ENCODE measurements at places on chromosomes 7 and 10.

DNA sequence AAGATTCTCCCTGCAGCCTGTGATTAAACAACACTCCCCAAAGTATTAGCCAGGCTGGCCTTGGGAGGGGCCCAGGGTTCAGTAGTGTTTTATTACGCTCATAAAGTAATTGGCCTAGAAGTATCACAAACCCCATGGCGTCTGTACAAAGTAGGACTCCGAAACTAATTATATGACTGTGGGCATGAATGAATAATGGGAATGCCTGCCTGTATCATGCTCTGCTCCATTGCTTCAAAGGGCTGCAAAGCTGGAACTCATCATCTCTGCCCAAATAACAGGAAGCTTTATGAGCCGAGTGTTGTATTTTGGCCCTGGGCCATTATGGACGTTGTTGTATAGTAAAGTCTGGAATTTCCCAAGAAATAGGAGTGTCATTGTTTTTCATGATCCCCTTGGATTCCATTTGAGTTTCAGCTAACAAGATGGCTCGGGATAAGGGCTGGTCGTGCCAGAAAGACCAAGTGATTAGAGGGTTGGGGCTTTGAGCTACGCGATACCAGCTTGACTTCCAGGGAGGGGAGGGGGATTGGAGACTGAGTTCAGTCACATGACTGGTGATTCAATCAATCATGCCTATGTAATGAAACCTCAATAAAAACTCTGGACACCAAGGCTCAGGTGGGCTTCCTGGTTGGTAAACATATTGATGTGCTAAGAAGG is 65.3 kb upstream of the NPTX2 start:
- no peak for DNase-seq

DNA sequence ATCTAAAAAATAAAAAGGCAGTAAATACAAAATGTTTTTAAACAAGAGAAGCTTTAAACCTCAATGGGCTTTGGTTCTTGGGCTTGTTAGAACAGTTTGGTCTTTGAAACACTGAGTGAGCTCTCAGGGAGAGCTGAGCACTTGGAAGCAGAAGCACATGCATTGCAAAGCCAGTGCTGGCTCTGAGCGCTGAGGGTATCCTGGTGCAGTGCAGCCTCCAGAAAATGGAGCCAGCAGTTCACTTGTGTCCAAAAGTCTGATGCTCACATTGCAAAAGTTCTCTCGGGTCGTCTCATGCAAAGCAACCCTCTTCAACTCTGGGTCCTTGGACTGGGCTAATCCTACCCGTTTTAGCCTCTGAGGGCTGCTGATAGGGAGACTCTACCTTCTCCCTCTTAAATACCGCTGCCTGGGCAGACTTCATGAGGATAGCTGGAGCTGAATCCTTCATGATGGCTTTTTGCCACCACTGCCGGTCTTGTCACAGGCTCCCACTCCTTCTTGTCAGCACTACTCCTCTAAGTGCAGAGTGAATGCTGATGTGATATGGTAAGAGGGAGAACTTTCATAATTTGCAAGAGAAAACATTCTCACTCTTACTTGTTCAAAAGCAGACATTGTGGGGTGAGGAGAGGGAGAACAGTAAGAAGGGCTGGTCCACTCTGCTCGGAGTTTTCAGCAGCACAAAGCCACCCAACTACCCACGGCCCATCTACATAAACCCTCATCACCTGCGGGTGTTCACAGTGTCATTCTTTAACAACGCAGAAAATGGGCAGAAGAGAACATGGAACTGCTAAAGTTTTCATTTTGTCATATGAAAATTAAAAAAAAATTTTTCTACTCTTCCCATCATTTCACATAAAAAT is 42.2 kb upstream of the BMPER start:
- no peak for DNase-seq

- no peak for DNase-seq
Measured at GRCh38 chr7:155531681-155532080, 14.7 kb downstream of the CNPY1 start.

DNA sequence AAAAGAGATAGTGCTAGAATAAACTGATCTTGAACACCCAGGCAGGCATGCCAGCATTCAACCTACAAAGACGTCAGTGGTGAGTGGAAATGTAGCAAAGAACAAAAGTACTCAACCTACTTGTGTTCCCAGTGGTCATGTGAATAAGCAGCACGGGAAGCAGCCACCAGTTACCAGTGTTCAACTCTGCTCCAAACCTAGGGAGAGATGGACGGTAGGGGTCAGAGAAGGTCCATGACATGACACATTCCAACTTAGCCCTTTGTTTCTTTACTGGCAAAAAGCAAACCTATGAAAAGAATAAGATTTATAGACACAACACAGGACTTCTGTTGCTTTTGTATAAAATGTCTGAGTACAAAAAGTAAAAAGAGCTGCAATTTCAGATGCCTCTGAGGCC is 511.4 kb downstream of the XPNPEP1 start:
- no peak for DNase-seq

GRCh38 chr7:3591944-3592343 is 290.9 kb downstream of the SDK1 start:
- DNase-seq = no peak

DNA sequence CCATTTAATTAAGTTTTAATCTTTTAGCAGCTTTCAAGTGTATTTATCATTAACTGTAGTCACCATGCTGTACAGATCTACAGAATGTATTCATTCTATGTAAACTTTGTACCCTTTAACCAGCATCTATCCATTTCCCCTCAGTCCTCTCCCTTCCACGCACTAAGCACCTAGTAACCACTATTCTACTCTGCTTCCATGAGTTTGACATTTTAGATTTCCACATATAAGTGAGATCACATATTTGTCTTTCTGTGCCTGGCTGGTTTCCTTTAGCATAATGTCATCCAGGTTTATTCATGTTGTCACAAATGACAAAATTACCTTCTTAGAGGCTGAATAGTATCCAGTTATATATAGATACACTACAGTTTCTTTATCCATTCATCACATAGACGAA is 79.7 kb downstream of the BTAF1 start:
- no peak for DNase-seq

DNA sequence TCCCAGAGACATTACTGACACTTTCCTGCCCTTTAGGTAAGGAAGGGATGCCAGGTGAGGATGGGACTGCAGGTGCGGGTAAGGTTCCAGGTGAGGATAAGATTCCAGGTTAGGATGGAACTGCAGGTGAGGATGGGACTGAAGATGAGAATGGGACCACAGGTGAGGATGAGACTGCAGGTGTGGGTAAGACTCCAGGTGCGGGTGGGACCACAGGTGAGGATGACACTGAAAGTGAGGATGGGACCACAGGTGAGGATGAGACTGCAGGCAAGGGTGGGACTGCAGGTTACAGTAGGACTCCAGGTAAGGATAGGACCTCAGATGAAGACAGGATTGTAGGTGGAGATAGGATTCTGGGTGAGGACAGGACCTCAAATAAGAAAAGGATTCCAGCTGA is 322.3 kb downstream of the WDR37 start:
- no peak for DNase-seq

DNA sequence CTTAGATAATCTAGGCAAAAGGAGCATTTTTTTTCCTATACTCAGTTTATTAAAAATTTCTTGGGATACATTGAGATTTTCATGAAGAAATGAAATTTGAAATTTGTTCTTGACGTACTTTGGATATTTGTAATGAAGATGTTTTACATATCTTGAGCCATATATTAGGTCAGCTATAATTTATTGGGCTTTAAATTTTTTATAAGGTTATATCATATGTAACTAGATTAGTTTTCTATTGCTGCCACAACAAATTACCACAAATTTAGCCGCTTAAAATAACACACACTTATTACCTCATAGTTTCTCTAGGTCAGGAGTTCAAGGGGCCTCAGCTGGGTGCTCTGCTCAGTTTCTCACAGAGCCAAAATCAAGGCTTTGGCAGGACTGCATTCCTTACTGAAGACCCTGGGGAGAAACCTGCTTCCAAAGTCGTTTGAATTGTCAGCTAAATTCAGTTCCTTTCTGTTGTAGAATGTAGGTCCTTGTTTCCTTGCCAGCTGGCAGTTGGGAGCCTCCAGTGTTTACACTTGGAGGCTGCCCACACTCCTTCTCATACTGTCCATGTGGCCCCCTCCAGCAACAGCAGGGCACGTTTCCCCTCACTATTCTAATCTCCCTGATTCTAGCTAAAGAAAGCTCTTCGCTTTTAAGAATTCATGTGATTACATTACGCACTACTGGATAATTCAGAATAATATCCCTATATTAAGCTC is 42.6 kb upstream of the DNAH11 start:
- DNase-seq = no peak

- no peak for DNase-seq
Measured at GRCh38 chr7:127413962-127414361, 21.5 kb upstream of the ZNF800 start.
